ENCODE measurements at places on chromosomes 13 and 19.
A peak's percentile ranks its signal among the peaks of the same experiment; 100 is the strongest.

DNA sequence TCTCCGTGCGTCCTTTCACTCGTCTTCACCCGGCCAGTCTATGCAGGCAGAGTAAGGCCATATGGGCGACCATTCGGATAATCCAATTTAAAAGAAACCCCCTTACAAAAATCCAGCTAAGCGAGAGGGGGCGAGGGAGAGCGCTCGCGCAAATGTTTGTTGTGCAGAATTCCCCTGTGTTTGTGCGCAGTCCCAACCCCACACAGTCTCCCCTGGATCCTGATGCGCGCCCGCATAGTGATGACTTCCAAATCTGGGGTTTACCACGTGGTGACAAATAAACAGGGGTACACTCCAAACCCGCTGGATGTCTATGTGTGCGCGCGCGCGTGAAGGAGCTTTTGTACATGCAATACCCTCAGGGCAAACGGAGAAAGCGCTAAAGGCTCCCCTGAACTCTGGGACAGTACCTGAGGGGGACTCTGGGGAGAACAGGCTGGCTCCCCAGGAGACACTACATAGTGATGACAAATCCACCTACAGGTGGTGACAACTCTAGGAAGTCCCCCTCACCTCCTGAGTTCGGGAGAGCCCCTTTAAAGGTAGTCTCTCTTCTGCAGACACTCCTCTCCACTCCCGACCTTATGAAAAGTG lies 8.5 kb downstream of the SOX21 start:
- DNase-seq, result no peak

- no peak for DNase-seq
Observed at GRCh38 chr19:46927893-46928292, 67.1 kb downstream of the ARHGAP35 start.

DNA sequence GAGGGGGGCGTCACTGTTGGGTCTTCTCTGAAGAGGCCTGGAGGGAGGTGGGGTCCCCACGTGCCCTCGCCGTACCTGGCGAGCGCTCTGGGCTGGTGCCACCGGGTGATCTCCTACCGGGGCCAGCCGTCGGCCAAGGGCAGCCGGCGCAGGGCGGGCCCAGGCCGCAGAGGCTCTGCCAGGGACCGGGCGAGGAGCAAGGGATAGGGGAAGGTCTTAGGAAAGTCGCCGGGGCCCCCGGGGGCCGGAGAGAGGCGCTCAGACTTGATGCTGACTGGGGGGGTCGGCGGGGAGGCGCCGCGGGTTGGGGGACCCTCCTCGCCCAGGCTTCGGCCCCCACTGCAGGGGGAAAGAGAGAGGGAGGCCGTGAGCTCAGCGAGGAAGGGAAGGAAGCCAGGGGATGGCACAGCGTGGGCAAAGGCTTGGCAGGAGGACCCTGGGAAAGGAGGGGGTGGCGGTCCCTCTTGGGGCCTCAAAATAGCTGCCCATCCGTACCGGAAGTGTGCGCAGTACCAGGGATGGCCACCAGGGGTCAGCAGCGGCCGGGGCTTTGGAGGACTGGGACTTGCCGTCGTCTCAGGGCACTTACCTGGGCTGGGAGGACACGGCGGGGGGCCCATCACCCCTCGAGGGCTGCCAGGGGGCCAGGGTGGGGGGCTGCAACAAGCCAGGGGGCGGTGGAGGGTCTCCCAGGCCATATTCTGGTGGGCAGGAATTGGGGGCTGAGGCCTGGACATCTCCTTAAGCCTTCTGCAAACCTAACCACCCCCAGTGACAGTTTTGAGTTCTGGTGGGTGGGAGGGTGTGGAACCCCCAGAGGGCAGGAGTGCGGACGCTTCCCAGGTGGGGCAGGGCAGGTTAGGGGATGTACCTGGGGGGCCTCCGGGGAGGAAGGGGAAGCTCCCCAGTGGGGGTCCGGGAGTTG lies 7.7 kb upstream of the TMEM161A start:
- DNase-seq, result peak; percentile 33

GRCh38 chr13:97313551-97314260 lies 91.6 kb downstream of the MBNL2 start:
- no peak for DNase-seq

- no peak for DNase-seq
Observed at GRCh38 chr13:31000889-31001288, 68.4 kb downstream of the TEX26 start.

DNA sequence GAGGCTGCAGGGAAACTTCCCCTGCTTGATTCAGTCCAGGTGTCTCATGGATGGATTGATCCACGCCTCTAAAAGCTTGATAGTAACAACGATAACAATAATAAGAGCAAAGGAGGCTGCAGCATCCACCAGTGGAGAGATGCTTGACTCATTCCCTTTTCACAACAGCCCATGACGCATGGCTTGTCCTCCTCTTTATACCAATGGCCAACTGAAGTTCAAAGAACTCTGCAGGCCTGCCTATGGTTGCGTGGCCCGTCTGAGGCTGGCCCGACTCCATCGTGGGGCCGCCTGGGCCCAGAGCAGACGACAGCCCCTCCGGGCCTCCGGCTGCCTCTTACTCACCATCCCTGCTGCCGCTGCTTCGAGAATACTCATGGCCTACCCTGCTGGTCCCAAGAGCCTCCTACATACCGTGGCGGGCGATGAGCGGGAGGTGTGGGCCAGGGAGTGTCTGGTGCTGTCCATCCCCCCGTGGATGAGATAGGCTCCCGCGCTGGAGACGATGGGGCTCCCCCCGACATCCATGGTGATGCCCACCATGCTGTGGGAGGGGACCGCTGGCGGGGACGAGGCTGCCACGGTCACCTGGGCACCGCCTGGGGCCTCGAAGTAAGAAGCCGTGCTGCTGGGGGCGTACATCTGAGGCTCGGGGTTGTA lies 61.8 kb upstream of the RANBP3 start:
- DNase-seq, result no peak

- DNase-seq, result no peak
Observed at GRCh38 chr19:53002479-53002878, 11.2 kb upstream of the ERVV-1 start.

DNA sequence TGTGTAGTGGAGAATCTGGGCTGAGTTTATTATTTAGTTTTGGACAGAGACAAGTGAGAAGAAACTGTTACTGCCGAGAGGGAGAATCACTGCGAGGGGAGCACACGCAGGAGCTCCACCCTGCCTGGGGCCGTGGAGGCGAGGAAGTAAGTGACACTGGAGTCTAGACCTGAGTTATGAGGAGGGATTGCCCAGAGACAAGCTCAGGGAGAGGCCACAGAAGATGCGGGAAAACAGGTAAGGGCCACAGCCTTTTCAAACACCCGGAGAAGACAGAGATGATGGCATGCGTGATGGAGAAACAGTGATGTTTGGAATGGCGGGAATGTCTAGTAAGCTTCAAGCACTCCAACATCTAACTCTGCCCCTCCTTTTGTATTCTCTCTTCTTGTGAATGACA lies 84.1 kb downstream of the TNFSF11 start:
- no peak for DNase-seq

DNA sequence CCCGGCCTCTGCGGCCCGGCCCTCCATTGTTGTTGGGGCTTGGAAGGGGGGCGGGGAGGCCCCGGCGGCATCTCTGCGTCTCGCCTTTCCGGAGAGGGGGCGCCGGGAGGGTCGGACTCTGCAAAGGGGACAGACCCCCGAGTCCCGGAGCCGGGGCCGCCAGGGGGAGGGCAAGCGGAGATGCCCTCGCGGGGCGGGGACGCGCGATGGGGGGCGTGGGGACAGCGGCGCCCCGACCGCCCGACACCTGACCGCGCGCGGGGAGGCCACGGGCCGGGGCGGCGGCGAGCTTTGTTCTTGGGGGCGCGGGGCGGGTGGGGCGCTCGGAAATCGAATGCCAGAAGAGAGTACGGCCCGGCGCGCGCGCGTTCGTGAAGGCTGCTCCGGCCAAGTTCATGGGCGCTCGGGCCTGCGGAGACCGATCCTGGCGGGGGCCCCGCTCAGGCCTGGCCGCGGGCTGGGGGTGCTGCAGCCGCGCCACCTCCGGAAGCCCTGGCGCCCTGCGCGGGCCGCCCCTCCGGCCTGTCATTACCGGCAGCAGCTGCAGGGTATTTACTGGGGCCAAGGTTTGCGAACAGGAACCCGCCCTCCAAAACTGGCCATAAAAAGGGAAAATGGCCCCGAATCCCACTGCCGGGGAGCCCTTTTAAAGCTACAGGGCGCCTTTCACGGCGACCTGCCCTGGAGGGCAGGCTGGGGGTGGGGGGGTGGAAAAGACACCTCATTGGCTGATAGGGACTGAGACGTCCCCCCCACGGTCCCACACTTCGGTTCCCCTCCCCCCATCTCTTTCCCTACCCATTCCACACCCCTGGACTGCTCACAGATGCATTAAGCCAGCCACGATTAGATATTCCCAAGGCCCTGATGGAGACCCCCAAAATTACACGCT lies 11.1 kb upstream of the NANOS3 start:
- no peak for DNase-seq

GRCh38 chr19:43774103-43774939 lies 6.5 kb downstream of the KCNN4 start:
- no peak for DNase-seq

- DNase-seq, result no peak
Observed at GRCh38 chr19:7258840-7259395, 35.3 kb downstream of the INSR start.

DNA sequence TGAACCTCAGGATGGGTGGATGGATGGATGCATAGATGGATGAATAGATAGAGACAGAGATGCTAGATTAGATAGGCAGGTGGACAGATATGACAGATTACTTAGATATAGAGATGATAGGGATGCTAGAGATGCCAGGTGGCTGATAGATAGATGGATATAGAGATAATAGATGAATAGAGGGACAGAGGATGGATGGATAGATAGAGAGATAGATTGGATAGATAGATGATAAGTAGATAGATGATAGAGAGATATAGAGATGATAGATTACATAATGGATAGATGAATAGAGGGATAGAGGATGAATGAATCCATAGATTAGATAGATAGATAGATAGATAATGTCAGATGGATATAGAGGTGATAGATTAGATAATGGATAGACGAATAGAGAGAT lies 88.4 kb upstream of the TM9SF2 start:
- no peak for DNase-seq

DNA sequence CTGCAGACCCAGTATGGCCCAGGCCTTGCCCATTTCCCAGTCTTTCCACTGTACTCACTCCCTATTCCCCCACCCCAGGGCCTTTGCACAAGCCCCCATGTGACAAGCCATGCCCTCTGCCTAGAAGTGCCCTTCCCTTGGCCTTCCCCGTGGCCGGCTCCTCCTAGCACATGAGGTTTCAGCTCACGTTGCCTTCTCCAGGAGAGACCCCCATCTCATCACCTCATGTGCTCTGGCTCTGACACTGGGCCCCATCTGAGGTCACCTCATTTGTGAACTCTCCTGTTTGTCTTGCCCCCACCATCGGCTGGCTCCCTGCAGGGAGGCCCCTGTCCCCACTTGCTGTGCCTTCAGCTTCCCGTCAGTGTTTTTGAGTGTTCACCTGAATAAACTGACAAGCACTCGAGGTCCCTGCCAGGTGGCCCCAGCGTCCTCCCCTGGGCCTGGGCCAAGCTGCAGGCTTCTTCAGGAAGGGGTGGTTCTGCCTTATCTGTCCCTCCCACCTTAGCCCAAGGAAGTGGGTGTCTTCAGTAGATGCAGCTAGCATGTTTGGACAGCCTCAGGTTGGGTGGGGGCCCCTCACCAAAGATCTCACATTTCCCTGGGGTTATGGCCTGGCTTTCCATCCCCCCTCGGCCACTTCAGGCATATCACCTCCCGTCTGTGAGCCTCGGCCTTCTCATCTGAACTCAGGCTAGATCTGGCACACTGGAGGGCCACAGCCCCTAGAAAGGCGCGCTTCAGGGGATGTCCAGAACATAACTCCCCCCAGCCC lies 3.8 kb upstream of the SLC25A42 start:
- DNase-seq, result no peak

- DNase-seq, result no peak
Observed at GRCh38 chr13:99867535-99868257, 103.9 kb downstream of the ZIC5 start.

DNA sequence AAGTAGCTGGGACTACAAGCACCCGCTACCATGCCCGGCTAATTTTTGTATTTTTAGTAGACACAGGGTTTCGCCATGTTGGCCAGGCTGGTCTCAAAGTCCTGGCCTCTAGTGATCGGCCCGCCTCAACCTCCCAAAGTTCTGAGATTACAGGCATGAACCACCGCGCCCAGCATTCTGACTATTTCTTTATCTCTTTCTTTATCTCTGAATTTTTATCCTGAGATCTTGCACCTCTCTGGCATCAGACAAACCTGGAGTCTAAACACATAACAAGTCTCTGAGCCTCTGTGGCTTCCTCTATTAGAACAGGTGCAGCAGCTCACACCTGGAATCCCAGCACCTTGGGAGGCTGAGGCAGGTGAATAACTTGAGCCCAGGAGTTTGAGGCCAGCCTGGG lies 28.5 kb downstream of the ARHGEF18 start:
- DNase-seq, result no peak

DNA sequence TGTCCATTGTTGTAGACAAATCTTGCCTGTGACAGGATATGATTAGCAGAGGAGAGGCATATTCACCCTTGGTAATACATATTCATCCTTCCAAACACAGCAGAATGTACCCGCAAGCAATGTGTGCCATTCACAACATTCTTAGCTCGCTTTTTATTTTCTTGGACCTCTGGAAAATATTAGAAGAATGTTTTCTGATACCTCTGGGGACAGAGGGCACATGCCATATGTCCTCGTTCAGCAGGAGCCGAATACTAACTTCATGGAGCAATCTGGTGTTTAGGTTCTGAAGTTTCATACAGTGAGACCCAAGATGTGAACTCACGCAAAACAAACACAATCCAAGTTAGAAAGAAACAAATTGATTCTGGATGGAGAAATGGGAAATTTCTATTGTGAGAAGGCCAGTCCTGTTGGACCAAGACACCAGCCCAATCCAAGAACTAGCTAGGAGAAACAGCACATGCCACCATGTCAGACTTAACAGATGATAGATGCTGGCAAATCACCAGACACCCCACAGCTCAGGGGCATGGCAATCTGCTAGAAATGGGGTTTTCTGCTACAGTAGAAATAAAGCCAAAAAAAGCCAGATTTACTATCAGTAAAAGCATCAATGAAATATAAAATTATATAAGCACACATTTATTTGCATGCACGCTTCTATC lies 297.4 kb downstream of the DCLK1 start:
- no peak for DNase-seq

DNA sequence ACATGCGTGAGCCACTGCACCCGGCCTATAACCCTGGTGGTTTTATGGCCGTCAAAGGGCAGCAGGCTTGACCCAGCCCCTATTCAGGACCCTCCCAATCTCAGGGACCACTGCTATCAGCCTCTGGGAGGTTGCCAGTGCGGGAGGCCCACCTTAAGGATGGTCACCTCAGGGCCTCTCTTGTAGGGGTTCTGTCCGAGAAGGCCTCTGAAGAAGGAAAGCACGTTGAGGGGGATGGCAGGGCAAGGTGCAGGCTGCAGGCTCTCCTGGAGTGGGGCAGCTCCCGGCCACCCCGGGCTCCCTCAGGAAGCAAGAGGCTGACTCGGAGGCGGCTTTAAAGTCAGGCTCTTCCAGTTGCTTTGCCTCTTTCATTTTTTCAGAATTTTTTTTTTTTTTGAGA lies 6.0 kb upstream of the GRTP1 start:
- DNase-seq, result no peak

GRCh38 chr13:91896547-91896946 lies 498.1 kb downstream of the GPC5 start:
- DNase-seq, result no peak

All from putamen (tissue), 1 donor.